Activated CD4-positive, alpha-beta T cell treated with anti-CD3 and anti-CD28 coated beads for 4 hours (primary cell): ENCODE measurements at places on chromosomes 3 and 15.

DNA sequence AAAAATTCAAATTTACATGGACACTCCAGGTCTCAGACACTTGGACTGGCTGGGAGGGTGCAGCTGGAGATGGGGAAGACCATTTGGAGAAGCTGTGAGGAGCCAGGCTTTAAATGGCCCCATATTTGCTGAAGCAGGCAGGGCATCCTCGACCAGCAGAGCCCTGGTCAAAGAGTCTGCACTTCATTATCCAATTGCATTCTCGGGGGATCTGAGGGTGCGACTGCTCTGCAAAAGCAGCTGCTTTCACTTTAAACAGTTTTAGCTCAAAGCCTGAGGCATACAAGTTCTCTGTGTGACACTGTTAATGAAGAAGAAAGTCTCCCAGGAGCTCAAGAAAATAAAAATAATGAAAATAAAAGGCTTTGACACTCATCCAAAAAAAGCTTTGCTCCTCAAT lies 98.0 kb upstream of the SLC25A36 start:
- no peak for DNase-seq

DNA sequence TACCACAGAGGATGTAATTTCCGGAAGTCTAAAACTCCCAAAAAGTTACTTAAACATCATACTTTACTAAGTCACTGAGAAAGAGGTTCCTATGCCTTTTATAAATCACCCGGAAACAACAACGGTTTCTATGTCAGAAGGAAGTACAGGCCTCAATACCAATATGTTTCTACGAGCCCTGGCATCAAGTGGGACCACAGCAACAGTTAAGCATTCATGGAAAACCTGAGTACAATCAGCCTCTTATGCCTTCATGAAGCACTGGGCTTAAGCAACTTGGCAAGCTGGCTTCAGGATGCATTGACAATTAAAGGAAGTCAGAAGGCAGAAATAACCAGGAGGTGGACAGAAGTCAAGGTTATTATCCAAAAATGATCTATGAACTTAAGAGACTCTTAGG lies 19.1 kb upstream of the B3GNT5 start:
- DNase-seq = no peak

DNA sequence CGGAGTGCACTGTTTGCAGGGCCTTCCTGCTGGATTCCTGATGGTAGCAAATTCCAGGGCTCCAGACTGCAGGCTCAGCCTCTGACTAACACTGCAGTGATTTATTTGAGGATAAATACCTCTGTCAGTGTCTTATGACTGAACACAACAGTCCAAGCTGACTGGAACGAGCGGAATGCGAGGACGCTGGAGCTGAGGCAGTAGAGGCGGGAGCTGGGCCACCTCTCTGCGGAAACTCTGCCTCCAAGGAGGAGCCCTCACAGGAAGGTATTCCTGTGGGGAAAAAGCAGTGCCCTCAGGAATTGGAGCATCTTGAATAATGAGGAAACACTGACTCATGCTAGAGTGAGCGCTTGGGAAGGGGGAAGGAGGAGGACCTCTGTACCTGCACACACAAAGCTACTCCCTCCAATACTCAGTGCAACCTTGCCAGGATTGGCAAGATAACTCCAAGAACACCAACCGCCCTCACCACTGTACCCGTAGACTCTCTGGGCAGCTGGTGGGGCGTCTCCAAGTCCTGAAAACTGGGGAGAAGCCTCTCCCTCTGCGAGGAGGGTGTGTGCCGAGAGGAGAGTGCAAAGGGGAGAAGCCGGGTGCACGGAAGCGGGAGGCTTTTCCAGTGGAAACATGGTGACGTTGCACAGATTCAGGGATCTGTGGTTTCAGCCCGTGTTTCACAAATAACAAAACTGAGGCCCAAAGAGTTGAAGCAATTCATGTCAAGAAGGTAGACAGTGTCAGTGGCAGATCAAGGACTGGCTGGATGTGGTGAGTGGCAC lies 43.0 kb downstream of the VGLL4 start:
- no peak for DNase-seq

- no peak for DNase-seq
Observed at GRCh38 chr3:178385280-178385952, 150.8 kb upstream of the KCNMB2 start.

DNA sequence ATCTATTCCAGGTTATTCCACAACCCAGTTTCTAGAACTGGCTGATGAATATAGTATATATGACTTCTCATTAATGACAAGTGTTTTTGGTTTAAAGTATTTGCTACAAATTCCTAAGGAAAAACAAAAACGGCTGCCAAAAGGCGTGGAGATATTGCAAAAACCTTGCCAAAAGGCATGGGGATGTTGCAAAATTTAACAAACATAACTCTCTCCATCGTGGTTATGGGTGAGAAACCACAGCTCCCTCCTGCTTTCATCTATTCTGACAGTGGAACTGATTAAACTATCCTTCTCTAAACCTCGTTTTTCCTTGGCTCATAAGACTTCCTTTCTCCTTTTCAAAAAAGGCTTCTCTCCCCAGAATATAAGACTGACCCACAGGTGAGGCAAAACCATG lies 342.0 kb upstream of the PDZRN3 start:
- no peak for DNase-seq

GRCh38 chr3:158420654-158421396 lies 150.2 kb upstream of the MLF1 start:
- no peak for DNase-seq

- no peak for DNase-seq
Observed at GRCh38 chr3:184593220-184593927, 31.8 kb downstream of the EPHB3 start.
